IPS DF 19.7 (cell line): ENCODE measurements at places on chromosomes 1 and 21.

GRCh38 chr1:1040004-1040991, 20.4 kb downstream of the AGRN start:
- DNase-seq = no peak

GRCh38 chr1:171610385-171610784, 11.7 kb upstream of the MYOCOS start:
- no peak for DNase-seq

- DNase-seq = no peak
Observed at GRCh38 chr1:247435030-247435758, 19.2 kb downstream of the NLRP3 start.

DNA sequence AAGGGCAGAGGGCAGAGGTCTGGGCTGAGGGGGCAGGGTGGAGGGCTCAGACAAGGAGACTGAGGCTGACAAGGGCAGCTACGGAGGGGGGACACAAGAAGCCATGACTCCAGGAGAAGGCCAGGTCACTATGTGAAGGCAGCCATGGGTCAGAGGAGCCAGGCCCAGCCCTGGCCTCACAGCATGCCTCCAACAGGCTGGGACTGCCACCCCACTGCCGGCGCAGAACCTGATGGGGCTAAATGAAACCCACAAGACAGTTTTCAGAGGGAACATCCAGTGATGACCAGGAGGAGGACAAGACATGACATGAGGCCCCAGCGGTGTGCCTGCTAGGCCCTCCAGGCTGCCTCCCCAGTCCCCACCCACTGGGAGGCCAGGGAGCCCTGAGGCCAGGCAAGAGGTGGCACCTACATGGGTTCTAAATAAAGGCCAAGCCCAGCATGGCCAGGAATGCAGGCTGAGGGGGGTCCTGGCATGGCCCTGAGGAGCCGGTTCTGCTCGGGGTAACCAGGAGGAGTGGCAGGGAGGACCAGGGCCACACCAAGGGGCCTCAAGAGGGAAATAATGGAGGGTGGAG, 27.3 kb upstream of the LSS start:
- no peak for DNase-seq

DNA sequence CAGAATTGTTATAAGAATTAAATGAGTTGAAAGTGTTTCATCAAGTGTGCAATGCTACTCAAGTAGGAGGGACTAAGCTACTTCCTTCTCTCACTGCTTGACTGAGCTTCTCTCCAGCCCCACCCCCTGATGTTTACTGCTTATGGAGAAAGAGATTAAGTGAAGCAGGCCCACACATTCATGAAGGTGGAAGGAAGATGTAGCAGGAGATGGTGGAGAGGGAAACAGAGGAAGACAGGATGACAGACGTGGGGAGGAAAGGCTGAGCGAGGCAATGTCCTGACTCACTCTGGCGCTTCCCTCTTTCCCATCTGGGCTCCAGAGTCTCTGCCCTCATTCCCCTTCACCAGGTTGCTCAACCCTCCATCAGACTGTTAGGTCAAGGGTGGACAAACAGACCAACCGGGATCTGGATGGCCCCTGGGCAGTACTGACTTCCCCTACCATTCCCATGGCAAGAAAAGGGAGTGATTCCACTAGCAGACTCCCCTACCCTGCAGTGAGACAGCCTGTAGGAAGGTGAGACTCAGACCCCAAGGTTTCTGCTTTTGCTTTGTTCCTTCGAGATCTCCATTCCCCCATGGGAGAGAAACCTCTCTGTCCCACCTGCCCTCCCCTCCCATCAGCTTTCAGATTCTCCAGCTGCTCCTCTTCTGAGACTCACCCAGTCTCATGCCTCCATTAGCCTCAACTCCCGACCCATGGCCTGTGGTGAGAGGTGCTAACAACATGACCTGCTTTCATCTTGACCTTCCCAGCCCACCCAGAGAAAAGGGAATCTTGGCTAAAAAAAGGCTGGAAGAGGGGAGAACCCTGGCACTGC, 3.1 kb upstream of the ARHGEF2 start:
- DNase-seq = no peak

GRCh38 chr21:39022466-39022862, 160.8 kb downstream of the PSMG1 start:
- DNase-seq = no peak

DNA sequence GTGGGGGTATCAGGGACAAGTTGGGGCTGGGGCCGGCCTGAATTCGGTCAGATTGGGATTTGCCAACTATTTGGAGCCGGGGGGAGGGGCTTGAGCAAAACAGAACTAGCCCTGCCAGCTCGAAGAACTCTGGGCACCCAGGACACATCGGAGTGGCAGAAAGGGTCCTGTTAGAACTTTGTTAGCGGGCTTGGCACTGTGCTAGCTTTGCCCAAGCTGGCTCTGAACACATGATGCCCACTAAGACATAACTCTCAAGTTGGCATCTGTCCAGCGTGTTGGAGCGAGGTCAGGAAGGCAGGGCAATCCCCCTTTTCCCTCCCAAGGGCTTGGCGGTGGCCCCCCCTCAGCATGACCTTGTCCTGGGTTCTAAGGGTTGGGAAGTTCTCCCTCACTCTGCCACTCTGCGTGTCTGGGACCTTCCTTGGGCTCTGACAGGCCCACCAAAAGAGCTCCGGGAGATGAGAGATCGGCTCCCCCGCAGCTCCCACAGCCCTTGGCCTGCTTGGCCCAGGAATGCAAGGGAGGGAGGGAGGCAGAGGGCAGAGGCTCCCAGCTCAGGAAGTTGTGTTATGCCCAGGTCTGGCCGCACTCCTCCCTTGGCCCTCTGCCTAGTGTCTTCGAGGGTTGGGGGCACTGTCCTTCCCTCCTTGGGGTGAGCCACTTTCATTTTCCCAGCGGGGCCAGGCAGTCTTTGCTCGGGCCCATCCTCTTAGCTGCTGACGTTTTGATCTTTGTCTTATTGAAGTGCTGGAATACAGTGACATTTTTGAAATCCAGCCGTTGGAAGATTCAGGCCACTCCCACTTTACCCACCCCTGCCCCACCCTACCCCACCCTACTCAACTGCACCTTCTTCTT, 1.2 kb downstream of the LMNA start:
- DNase-seq = no peak

DNA sequence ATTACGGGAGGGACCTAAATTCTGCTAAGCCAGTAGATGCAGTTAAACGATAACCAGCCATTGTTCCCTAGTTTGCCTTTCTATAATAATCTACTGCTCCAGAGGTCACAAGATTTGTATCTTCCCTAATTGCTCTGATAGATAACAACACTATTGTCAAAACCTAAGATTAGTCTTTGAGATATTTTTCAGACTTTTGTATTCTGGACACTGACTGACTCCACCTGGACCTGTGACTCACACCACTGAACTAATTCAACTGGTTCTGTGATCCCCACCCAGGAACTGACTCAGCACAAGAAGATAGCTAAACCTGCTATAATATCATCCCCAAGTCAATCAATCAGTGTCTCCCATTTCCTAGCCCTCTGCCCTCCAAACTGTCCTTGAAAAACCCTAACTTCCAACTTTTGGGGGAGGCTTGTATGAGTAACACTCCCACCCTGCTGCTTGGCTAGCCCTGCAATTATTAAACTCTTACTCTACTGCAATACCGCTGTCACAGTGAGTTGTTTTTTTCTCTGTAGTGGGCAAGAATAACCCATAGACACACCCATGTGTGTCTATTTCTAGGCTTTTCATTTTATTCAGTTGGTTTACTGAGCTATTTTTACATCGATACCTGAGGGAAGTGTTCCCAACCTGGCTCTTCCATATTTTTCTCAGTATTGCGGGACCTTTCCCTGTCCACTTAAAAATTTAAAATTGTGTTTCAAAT, 11.2 kb downstream of the KIFAP3 start:
- no peak for DNase-seq

GRCh38 chr21:29271927-29272333, 26.8 kb upstream of the BACH1 start:
- DNase-seq = no peak

- no peak for DNase-seq
Observed at GRCh38 chr1:248243204-248243603, 12.0 kb downstream of the OR2M4 start.

DNA sequence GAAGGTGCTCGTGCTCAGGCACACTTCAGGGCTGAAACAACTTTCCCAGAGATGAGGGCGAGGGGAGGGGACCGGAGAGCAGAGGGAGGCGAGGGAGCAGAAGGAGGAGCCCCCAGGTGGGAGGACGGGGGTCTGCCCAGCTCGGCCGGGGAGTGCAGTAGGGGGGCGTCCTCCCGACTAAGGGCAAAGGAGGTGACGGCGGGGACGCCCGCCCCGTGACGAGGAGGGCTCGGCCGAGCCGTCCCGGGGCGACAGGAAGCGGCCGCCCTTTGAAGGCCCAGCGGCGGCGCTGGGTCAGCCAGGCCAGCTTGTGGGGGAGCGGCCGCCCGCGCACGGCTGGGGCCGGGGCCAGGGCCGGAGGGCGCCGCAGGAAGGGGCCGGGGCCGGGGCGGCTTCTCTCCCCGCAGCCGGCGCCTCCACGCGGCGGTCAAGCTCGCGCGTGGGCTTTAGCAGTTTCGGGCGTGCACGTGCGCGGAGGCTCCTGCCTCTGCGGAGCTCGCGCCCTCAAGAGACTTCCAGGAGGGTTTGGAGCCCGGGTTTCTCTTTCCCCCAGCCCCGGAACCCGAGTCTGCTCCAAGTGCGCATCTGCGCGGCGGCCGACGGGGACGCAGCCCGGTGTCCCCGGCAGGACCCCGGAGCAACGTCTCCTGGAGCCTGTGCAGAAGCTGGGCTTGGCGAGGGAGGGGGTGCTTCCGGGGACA, 100.8 kb upstream of the SLC45A1 start:
- DNase-seq = no peak

DNA sequence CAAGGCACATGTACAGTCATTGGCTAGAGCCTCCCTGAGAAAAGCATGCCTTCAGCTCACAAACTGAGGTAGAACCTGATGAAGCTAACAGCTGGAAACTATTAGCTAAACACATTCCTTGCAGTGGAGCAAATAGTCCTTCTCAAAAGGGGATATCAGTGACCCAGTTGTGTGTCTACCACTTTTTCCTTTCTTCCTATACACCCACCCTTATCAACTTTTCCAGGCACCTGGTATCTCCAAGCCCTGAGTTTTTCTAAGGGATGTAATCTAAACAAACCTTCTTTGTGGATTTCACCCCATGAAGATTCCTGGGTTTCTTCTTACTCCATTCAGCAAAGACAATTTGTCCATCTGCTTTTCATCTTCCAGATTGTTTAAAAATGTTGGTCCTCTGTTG, 10.5 kb upstream of the ZSWIM5 start:
- no peak for DNase-seq

DNA sequence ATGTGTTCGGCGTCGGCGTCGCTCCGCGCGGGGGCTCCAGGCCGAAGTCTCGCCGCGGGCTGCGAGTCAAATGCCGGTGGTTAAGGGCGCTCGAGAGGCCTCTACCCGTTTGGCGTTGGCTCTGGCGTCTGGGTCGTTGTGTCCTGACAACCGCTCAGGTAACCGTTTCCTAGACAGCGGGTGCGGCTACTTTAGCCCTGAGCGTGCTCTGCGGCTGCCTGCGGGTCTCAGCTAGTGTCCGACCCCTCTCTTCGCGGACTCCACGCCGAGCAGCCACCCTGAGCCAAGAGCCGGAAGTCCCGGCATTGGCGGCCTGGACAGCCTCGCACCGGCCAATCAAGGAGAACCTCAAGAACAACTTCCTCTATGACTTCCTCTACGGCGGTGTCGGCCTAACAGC, 173.4 kb downstream of the SETD4 start:
- DNase-seq = no peak

DNA sequence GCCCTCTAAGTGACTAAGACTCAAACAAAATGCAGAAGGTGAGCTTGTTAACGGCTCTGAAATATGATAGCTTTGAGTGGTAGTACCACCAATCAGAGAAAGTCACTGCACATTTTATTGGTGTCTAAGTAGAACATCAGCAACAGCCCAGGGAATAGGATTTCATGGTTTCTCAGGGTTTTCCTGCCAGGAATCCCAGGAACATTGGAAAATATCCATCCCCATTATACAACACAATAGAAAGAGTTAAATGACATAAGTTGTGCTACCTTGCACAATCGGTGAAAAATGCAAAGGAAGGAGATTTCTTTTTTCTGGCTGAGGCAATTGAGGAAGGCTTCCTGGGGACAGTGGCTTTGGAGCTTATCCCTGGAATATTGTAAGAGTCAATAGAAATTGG, 283.1 kb downstream of the HLX start:
- DNase-seq = no peak

DNA sequence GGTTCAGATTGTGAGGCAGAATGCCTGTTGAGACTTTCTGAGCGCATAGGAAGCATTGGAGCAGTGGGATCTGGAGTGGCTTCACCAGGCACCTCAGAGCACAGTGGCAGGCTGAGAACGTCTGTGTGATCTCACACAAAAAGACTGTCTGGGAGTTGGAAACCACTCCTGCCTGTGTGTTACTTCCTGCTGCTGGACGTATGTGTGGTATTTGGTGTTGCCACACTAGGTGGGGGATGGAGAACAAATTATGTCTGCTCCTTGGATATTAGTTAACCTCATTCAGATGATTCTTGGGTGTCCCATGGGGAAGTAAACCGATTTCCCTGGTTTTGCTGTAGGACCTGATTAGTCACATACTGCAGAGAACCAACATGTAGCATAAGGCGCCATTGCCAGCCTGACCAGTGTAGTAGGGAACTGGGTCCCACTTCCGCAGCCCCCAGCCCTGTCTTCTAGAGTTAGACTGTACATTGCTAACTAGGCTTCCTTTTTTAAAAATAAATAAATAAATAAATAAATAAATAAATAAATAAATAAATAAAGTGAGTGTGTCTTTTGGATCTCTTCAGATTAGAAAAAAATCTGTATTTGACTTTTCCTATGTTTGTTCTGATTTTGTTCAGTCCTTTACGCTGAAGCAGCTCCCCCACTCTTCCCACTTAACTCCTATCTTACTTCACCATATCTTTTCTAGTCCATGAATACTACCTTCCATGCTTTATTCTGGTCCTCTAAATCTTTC, 26.9 kb downstream of the UCK2 start:
- no peak for DNase-seq

DNA sequence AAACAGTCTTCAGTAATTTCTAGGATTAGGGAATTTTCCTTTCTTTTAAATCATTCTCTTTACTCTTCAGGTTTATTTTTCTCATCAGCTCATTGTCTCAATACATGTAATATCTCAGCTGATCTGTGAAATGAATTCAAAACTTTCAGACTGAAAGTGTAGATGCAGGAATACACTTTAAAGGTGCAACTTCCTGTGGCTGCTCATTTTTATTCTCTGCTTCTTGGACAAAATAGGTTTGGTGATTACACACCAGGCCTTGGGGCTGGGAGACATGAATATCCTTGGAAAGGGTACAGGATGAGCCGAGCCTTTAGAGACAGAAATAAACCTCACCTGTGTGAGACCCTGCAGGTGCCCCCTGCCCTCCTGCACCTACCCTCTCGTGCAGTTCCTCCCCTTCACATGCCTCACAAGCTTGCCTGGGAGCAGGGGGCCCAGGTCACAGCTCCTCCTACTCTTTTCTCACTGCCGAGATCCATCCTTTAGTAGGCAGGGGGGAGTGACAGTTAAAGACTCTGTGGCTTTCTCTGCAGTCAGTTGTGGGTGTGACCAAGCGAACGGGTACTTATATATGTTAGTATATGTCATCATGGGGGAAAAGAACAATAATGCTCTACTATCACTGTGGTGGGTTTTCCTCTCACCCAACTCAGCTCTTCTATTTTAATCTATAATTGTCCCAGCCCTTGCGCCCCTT, 23.6 kb downstream of the XCL2 start:
- no peak for DNase-seq

- DNase-seq = no peak
Observed at GRCh38 chr1:197339106-197340060, 71.3 kb downstream of the CRB1 start.
